Stimulated activated CD8-positive, alpha-beta memory T cell treated with anti-CD3 and anti-CD28 coated beads, Interleukin-15, amount 100 ng/mL, for 4 hours (primary cell): ENCODE measurements at places on chromosomes 2 and 18.

DNA sequence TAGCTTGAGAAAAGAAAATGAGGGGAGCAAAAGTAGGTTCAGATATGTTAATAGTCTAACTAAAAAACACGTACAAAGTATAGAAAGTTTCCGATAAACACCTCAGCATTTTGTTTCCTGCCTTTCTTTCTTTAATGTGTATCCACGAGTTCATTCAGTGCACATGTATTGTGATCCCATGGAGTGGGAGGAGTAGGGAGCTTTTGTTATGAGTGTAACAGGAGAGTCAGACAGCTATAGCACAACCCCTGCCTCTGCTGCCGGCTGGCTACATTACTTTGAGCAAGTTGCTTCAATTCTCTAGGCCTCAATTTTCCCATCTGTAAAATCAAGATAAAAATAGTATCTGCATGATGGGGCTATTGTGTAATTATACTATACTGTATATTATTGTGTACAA, 249.2 kb upstream of the FIGN start:
- DNase-seq: no peak

DNA sequence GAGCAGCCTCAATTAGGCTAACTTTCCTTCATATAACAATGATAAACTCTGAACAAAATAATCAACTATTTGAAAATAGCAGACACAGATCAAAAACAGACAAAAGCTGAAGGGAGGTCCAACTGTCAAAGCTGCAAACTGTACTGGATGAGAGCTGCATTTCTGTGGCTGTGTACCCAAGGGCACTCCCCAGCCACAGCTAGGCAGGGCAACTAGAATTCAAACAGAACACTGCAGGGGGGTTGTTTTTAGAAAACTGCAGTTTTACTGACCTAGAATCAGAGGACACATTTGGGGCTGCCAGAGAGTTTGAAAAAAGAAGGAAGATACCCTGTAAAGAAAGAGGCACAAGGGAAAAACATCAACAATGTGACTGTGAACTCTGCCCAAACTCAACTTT, 56.8 kb downstream of the SMAD2 start:
- DNase-seq: no peak

GRCh38 chr2:98773907-98774306, 43.0 kb upstream of the MGAT4A start:
- no peak for DNase-seq

GRCh38 chr2:241798631-241799521, 10.1 kb upstream of the NEU4 start:
- DNase-seq: no peak

DNA sequence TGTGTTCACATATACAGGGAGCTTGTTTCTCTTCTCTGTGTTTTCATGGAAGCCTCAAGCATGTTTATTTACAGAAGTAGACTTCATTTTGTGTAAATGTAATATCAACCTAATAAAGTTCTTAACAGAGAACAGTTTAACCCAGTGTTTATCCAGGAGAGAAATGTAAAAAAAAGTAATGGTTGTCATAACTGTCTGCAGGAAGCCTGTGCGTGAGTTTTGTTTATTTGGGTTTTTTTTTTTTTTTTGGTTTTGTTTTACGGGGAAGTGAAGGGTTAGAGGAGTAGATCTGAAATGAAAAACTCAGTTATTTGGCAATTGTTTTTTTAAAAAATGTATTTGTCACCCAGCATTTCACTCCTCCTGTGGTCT, 124.7 kb downstream of the RAPGEF4 start:
- no peak for DNase-seq

DNA sequence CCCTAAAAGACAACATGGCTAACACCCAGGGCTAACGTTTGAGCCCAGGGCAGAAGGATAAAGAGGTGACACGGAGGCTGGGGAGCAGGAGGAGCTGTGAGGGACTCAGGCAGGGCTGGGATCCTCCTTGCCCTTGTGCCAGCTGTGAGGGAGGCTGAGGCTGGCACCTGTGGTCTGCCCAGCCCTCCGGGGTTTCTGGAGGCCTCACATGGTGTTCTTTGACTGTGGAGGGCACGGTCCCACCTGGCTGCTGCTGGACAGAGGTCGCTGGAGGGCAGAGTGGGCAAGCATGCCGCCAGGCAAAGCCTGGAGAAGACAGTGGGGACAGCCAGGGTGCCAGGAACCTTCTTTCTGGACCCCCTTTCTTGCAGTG, 26.8 kb upstream of the CNNM3 start:
- no peak for DNase-seq

GRCh38 chr2:189178054-189178453, 1.5 kb downstream of the COL5A2 start:
- DNase-seq: no peak

- no peak for DNase-seq
These were observed 53.8 kb downstream of the TRAPPC12 start for GRCh38 chr2:3433339-3433699.
